ENCODE measurements at places on chromosomes 5 and 9.

GRCh38 chr5:9572246-9572645 lies 26.4 kb upstream of the SEMA5A start:
- DNase-seq, result no peak

DNA sequence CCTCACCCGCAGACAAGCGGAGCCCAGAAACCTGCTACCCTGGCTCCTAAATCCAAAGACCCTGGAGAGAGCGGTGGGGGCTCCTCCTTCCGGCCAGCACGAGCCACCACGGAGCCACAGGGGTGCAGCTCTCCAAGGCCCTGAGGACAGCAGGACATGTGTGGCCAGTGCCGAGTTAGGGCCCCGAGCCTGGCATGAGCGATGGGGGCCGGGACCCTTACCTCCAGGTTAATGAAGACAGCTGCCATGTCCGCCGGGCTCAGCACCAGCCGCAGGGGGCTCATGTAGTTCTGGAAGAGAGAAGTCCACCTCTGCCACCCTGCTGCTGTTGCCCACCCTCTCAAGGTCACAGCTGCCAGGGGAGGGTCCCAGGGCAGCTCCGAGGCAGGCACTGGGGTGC lies 68.9 kb upstream of the SARDH start:
- DNase-seq, result no peak

- DNase-seq, result no peak
These were observed 678.4 kb upstream of the RGMB start for GRCh38 chr5:98095072-98095471.

DNA sequence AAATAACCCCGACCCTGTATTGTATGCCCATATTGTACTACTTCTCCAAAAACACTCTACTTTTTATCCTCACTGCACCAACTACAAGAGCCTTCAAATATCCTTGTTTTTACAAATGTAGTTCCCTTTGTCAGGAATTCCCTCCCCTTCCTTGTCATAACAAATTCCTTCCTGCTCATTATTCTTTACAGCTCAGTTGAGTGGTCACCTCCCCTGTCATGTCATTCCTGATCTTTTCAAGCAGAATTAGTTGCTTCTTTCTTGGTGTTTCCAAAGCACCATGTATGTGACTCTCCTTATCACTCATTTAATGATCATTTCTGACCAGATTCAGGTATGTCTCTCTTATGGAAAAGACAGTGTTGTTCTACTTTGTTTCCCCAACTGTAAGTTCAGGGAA lies 194.2 kb upstream of the SMC2 start:
- no peak for DNase-seq

DNA sequence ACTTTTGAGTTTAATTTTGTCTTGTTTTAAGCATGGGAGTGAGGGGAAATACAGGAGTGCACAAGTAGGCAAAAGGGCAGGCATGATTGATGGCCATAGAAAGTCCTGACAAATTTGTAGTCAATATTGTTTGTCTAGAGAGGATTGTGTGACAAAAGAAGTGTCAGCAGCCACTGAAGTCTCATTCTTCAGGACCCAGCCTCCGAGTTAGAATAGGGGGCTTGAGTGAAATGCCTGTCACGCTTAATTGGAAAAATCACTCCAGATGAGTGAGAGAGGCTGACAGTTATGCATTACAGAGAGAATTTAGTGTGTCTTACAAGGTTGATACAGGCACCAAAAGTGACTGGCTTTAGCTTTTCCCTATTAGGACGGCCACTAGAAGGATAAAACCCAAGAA lies 81.9 kb upstream of the RPS23 start:
- no peak for DNase-seq

- DNase-seq, result no peak
These were observed 89.0 kb downstream of the NLN start for GRCh38 chr5:65811004-65811403.

DNA sequence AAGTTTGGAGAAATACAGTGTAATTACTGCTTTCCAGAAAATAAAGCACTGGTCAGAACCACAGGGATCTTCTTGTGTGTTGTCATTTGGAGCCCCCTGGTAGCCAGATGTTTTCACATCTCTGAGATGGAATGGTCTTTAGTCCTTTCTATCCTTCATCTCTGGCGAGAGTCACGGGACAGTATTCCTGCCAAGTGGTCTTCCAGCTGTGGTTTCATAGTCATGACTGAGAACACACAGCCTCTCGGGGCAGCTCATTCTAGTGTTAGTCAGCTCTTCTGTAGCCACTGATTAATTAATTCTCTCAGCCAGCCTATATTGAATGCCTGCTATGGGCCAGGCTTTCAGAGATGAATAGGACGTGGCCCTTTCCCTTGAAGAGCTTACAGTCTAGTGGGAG lies 34.1 kb downstream of the HMGXB3 start:
- no peak for DNase-seq

DNA sequence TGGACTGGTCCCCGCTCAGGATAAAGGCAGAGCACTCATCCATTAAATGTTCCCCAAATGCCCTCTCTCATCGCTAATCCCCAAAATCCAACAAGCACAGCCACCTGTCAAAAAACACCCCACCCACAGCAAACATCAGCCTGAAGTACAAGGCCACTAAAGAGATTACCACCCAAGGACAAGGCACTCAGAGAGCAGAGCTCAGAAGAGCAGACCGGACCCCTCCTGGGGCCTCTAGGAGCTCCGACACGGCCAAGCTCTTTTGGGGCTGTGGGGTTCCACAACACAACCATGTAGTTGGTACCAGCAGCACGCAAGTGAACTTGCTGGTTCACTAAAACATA lies 9.8 kb downstream of the VDAC1 start:
- no peak for DNase-seq

- DNase-seq, result no peak
These were observed 439 bp upstream of the DDX46 start for GRCh38 chr5:134758176-134758503.

- DNase-seq, result no peak
These were observed 58.1 kb downstream of the MARCHF3 start for GRCh38 chr5:126972062-126972895.

DNA sequence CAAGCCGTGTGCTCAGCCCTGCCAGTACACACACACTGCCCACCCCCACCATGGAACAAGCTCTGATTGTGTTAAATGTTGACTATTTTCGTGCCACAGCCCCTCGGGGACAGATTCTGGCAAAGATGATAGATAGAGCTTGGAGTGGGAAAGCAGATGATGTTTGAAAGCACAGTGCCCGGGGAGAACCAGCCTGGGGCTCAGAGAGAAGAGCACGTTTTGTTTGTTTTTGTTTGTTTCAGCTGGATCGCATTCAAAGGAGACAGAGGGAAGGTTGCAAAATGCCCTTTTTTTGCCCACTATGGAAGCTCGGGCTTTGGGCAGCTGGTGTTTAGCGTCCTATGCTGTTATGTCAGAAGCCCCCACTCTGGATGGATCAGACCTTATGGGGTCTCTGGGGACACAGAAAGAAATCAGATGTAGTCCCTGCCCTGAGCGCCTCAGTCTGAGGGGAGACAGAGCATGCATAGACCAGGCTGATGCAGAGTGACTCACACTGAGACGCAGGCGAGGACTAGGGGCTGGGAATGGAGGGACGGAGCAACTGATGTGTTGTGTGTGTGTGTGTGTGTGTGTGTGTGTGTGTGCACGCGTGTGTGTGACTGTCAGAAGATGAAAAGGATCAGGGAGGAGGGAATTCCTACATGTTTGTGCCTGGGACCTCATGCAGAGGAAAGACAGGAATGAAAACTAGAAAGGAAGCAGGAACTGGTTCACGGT lies 229.7 kb downstream of the MELK start:
- DNase-seq, result no peak

DNA sequence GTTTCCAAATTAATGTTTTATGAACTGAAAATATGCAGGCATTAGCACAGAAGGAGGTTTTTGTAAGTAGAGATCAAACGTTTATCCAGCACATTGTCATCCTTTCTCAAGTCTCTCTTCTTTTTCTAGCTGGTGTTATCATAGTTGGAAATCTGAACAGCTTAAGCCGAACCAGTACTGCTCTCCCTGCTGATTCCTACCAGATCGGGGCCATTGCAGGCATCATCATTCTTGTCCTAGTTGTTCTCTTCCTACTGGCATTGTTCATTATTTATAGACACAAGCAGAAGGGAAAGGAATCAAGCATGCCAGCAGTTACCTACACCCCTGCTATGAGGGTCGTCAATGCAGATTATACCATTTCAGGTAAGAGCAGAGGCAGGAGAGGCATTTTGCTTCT lies 72.1 kb upstream of the PRRC1 start:
- DNase-seq, result no peak

GRCh38 chr9:20620650-20621470 lies 1.4 kb downstream of the MLLT3 start:
- peak; percentile 40 for DNase-seq

DNA sequence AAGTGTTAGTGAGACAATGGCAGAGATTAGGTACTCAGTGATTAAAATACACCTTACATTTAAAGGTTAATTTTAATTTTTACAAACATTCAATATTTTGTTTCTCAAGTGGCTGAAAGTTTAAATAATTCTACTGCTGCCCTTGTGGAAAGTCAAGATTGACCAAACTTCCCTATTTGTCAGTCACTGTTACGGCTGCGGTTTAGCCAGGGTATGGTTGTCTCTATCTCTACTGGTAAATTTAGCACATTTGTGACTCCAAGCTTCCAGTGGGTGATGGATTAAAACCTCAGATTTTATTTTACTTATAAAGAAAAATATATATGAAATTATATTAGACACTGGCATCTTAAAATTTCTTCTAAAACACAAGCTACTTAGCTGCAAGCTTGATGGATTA lies 368.4 kb downstream of the CDH18 start:
- DNase-seq, result no peak

GRCh38 chr5:120082316-120083068 lies 381.6 kb upstream of the PRR16 start:
- DNase-seq, result no peak

- DNase-seq, result no peak
These were observed 138.3 kb downstream of the ZDHHC21 start for GRCh38 chr9:14554886-14555285.

GRCh38 chr5:13930541-13931171 lies 13.8 kb downstream of the DNAH5 start:
- DNase-seq, result no peak

DNA sequence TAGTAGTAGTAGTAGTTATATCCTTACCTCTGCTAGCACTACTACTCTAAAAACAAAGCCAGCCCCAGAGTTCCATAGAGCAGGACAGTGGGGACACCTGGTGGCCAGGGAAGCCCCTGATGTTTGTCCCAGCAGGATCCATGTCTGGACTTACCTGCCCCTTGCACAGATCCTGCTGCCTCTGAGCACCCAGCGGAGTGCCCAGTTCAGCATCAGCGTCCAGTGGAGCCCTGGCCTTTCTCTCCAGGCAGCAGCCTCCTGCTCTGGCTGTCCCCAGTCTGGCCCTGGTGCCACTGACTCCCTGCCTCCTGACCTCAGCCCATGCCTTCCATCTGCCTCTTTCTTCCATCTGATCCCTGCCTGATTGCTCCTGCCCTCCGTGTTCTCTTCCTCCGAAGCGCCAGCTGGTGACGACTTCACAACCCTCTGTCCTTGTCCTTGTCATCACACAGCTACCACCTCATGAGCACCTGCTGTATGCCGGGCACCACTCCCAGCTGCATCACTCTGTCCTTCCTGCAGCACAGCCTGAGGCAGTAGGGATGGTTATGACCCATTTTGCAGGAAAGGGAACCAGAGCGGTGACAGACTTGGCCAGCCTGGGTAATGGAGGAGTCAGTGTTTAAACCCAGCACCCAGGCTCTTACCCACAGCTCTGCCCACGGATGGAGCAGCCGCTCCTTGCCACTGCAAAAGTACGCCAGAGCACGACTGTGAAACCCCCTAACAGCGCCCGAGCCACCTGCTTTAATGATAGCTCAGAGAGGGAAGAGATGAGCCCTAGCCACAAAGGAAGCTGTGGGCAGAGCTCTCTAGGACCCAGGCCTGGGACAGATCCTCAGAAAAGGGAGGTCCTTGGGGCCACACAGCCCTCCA lies 11.5 kb downstream of the SARDH start:
- peak; percentile 40 for DNase-seq

DNA sequence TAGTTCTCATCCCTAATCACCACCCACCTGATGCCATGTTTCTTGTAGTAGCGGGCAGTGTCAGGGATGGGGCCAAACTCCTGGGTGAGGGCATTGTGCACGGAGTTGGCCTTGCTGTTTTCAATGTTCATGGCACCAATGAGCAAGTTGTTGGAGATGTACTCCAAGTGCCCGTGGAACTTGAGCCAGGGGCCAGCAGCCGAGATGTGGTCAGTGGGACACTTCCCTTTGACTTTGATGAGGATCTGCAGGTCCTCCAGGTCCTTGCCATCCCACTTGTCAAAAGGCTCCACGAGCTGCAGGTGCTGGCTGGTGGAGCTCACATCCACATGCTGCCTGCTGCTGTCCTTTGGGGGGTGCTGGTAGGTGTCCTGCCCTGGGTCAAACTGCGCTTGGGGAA lies 162.2 kb upstream of the SV2C start:
- DNase-seq, result no peak

All from stimulated activated CD8-positive, alpha-beta memory T cell treated with anti-CD3 and anti-CD28 coated beads, Interleukin-4, amount 100 ng/mL, for 4 hours (primary cell).